DND-41 (cell line): ENCODE measurements at places on chromosomes 16 and 17.
A peak's percentile ranks its signal among the peaks of the same experiment; 100 is the strongest.

GRCh38 chr17:16938496-16939207, 33.3 kb downstream of the TNFRSF13B start:
- peak; percentile 85 for DNase-seq

- no peak for DNase-seq
These were observed 104.2 kb downstream of the SNX11 start for GRCh38 chr17:48211787-48212186.

DNA sequence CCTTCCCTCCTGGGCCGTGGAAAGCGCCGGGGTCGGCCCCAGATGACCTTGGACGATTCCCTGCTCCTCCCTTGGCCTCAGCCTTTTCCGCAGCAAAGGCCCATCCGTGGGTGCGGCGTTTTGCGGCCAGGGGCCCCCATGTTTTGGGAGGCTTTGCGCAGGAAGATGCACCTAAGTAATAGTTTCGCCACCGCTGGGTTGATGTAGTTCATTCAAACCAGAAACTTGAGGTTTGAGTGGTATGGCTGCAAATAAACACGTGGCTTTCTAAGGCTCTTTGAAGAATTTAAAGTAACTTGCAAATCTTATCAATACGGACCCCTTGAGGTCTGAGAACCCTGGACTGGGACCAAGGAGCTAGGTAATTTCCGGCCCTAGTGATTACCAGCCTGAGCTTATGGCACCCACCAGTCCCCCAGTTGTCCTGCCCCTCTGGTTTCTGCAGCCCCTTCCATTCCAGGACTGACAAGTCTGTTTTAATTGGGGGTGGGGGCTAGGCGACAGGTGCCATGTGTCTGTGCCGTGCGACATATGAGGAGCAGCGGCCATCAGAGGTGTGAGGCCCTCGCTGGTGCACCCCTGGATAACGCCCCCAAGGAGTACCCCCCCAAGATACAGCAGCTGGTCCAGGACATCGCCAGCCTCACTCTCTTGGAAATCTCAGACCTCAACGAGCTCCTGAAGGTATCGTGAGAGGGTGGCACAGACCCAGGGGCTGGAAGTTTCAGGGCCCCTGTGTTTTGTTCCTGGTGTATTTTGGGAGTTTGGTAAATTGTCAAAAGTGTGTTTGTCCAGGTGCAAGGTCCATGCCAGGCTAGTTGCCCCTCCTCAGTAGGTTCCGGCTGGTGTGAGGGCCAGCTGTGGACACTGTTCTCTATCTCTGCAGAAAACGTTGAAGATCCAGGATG, 834 bp downstream of the MRPL12 start:
- no peak for DNase-seq

GRCh38 chr16:84741340-84741830, 41.6 kb downstream of the USP10 start:
- no peak for DNase-seq

- no peak for DNase-seq
These were observed 121.8 kb upstream of the IRX5 start for GRCh38 chr16:54808890-54809289.

GRCh38 chr17:1882836-1883235, 53.0 kb downstream of the RPA1 start:
- peak; percentile 27 for DNase-seq

GRCh38 chr16:80407265-80407987, 133.4 kb upstream of the DYNLRB2 start:
- no peak for DNase-seq

GRCh38 chr16:69194488-69194887, 7.5 kb downstream of the SNTB2 start:
- DNase-seq = no peak

DNA sequence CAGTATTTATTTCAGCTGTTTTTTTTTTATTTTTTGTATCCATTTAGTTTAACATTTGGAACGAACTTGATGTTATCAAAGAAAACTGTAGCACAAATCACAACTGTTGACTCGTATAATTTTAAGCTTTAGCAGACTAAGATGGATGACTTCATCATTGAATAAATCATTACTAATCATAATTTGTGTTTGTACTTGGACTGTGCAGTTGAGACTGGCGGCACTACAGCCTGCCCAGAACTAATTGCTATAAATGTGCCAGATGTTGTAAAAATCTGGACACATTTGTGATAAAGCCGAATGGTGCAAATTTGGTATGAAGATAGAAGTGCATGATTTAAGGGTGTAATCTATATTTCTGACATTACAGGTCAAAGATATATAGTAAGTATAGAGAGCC, 897.7 kb upstream of the CDH8 start:
- DNase-seq = no peak

GRCh38 chr17:2904135-2904534, 107.9 kb downstream of the RAP1GAP2 start:
- DNase-seq = no peak

GRCh38 chr17:70157151-70157550, 12.2 kb upstream of the KCNJ2 start:
- no peak for DNase-seq

- DNase-seq = no peak
These were observed 688 bp downstream of the CA10 start for GRCh38 chr17:52157603-52158449.

GRCh38 chr17:78935419-78936323, 10.5 kb upstream of the TIMP2 start:
- DNase-seq = no peak

DNA sequence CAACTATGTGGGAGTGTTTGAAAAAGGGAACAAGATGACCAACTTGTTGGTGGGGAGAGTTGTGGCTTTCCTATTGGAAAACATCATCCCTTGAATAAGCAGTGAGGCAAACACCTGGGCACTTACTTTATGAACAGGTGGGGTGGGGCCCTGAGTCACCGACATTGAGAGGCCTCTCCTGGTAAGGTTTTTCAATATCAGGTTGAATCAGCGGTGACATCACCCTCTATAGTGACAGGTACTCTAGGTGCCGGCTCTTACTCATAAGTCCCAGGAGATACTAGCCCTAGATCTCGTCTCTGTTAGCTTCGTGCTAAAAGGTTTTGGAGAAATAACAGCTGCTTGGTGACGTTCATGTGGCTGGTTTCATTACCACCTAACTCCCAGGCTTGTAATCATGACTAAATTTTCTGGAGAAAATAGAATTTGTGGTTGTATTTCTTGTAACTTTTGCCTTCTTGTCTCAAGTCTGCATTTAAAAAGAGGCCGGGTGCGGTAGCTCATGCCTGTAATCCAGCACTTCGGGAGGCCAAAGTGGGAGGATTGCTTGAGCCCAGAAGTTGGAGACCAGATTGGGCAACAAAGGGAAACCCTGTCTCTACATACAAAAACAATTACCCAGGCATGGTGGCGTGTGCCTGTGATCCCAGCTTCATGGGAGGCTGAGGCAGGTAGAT, 19.3 kb downstream of the CDH1 start:
- DNase-seq = no peak

- DNase-seq = no peak
These were observed 18.3 kb downstream of the COQ7 start for GRCh38 chr16:19085679-19086200.

DNA sequence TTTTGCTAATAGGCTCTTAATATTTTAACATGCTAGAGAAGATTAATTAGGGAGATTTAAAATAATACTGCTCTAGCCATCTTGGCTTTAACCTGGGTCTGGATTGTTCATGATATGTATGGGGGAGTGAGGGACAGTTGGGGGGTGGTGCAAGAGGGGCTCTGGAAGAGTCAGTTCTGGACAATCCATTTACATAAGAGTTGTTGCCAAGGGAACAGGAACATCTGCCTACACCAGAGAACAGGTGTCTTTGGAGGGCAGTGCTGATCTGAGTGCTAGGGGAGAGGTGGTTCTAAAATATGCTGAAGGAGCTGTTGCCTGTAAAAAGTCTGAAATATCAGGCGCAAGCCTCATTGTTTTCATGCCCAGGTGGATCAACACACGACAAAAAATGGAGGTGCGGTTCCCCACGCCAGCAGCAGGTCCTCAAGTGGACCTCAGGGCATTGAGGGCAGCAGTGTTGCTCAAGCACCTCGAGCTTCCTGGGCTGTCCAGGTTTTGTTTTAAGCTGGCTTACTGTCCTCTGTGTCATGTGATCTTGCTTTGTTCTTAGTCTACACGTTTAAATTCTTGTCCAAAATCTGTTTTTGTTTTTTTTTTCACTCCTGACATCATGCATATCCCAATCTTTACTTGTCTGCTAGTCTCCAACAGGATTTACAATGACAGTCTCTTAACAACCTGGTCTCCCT, 25.4 kb upstream of the WSB1 start:
- DNase-seq = no peak

- DNase-seq = no peak
These were observed 2.0 kb upstream of the ABCC3 start for GRCh38 chr17:50632637-50633036.

DNA sequence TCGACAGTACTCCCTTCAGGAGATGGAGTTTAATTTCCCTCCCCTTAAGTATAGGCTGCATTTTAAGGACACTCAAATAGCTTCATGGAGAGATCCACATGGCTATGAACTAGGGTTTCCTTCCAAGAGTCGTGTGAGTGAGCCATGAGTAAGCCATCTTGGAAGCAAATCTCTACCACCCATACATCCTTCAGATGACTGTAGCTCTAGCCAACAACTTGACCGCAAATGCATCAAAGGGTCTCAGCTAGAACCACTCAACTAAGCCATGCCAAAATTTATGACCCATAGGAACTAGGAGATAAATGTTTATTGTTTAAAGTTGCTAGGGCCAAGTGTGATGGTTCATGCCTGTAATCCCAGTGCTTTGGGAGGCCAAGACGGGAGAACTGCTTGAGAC, 43.4 kb downstream of the METTL16 start:
- DNase-seq = no peak

DNA sequence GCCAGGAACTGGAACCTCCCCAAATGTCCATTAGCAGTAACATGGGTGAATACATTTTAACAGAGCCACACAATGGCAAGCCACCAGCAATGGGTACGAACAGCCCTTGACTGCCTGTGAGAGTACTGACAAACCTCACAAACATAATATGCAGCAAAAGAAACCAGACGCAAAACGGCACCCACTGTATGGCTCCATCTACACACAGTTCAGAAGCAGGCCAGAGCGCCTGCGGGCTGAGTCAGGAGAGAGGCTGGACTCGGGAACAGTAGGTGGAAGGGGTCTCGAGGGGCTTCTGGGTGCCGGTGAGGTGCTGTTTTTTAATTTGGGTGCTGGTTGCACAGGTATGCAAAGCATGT, 77.4 kb upstream of the TOB1 start:
- no peak for DNase-seq
